Dermis blood vessel endothelial cell (primary cell): ENCODE measurements at places on chromosomes 16 and 17.

GRCh38 chr17:62627904-62628633, 599 bp downstream of the MRC2 start:
- peak; percentile 50 for DNase-seq

DNA sequence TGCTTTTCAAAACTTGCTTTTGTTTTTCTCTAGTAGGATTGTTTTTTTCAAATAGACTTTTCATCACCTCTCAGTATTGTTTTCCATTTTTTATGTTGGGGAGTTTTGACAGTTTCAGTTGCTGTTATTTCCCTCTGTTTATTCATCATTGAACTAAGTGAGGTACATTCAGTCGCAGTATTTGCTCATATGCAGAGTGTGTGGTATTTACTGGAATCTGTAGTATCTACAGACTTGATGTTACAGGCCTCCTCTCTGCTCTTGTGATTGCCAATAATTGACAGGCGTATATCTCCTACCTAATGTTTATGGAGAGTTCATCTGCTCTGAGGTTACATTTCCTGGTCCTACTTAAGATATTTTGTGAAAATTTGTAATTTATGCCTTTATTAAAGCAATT, 49.6 kb downstream of the COX10 start:
- no peak for DNase-seq

DNA sequence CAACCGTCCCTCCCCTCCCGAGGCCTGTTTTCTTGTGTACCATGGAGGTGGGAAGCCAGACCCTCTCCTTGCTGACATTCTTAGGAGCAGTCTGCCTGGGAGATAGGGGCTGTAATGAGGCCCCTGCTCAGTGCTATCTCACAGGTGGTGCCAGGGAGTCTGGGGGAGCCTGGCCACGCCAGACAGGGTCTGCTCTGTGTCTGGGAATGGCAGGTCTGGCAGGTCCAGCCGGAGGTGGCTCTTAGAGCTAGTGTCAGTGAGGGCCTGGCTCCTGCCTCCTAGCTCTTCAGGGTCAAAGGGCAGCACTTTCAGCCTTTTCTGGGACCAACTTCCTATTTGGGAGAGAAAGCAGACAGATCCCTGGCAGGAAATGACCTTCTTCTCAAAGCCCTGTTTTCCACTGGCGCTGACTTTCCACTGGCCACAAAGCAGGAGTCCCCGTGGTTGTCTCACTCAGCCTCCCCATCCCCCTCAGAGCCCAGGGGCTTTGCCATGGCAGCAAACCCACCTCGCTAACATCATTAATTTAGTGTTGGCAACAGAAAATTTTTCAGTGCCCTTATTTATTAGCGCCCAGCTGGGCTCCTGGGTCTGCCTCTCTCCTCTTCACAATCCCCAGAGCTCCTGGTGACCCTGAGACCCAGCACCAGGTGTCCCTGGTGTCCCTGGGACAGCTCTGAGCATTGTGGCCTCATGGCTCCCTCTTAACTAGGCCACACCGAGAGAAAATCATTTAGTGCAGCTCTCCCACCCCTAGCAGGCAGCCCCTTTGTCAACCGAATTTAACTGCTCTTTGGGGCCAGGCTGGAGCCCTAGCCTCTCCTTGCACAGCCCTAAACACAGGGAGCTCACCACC, 24.0 kb upstream of the DOK4 start:
- DNase-seq, result peak; percentile 24

GRCh38 chr16:11986521-11987057, 10.1 kb downstream of the SNX29 start:
- DNase-seq, result no peak

GRCh38 chr16:3576211-3576610, 992 bp downstream of the NLRC3 start:
- DNase-seq, result no peak

- DNase-seq, result peak; percentile 14
These were observed 1.7 kb upstream of the MRPL12 start for GRCh38 chr17:81701288-81702071.

DNA sequence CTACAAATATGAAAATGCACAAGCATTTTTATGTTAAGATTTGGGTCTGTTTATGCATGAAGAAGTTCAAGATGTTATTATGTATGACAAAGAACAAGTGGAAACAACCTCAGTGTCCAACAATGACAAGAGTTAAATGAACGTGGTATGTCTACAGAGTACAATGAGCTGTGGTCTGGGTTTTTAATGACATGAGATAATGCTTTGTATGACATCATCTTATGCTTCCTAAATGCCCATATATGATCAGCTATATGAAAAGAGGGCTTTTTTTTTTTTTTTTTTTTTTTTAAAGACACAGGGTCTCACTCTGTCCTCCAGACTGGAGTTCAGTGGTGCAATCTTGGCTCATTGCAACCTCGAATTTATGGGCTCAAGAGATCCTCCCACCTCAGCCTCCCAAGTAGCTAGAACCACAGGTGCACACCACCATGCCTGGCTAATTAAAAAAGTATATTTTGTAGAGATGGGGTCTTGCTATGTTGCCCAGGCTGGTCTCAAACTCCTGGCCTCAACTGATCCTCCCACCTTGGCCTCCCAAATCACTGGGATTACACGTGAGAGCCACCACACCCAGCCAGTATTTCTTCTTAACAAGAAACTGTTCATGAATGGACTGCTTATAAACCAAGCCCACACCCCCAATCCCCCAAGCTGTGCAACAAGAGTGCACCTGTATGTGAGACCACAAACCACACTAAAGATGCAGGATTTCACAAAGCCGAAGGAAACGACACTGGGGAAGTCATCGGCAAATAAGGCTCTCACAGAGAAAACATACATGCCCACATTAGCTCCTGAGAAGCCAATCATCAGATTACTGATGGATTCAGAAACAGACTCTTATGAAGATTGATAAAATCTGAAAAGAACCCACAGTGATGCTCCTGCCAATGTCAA, 114.5 kb downstream of the CPPED1 start:
- DNase-seq, result peak; percentile 29

DNA sequence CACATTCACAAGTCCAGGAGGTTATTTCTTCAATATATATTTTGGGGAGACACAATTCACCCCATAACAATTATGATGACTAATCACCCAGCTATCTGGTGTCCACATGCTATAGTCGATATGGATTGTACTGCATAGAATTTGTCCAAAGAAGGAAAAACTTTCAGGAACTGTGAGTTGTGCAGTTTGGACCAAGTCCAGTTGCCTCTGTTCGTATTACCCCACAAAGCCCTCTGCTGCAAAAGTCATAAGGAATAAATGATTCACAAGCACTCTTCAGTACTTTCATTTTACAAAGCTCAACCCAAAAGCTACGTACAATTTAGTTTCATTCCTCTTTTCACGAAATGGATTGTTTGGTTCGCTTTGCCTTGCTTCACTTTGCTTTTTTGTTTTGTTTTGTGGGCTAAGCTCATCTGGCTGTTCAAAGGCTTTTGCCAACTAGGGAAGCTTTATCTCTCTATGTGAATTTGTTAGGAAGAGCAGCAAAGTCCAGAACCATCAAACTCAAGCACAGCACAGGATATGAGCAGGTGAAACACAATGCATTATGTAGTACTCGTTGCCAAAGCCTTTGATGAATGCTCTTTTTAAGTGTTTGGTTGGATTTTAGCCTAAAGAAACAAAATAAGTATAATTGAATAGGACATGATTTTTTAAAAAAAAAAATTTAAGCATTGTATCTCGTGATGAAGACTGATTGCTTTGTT, 98.6 kb downstream of the ZNF18 start:
- peak; percentile 76 for DNase-seq

DNA sequence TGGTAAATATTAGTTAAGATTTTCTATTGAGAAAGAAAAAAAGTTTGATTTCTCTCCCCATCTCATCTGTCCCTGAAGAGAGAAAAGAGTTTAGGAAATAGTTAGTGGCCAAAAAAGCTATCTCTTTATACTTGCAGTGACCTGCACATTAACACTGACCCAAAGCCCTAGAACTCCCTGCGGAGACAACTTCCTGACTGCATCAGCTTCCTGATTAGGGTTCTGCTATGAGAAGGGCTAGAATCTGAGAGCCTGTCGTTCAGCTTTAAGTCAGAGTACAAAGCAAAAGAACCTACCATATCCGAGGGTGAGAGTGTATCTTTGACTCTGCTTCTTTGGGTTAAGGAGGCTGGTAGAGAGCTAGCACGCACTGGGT, 24.7 kb downstream of the LIMD2 start:
- peak; percentile 83 for DNase-seq

DNA sequence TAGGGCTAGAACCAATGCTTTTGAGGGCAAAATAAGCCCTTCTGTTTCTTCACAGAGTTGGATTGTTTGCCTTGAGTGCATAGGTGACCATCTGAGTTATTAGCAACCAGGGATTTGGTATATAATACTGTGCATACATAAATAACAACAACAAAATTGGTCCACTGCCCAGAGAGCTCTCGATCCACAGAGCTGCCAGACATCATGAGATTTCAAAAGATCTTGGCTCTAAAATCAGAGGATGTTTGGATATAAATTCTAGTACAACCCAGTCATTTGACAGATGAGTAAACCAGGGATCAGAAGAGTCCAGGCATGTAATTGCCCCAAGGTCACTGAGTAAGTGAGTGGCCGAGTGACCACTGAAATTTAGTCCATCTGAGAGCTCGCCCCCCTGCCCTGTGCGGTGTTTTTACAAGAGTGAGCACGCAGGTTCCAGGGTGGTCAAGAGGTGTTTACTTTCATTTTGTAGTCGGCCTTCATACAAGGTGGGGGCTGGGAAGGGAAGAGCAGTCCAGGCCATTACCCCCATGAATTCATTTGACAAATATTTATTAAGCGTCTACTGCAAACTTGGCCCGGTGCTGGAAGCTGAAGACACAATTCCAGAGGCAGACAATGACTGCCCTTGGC, 1.8 kb upstream of the MT2A start:
- no peak for DNase-seq

GRCh38 chr17:7294614-7295153, at the start of gene YBX2:
TSS of gene YBX2 (minus strand) at chr17:7294639. CDS start at chr17:7294500, 139 bp downstream.
- DNase-seq, result peak; percentile 35

DNA sequence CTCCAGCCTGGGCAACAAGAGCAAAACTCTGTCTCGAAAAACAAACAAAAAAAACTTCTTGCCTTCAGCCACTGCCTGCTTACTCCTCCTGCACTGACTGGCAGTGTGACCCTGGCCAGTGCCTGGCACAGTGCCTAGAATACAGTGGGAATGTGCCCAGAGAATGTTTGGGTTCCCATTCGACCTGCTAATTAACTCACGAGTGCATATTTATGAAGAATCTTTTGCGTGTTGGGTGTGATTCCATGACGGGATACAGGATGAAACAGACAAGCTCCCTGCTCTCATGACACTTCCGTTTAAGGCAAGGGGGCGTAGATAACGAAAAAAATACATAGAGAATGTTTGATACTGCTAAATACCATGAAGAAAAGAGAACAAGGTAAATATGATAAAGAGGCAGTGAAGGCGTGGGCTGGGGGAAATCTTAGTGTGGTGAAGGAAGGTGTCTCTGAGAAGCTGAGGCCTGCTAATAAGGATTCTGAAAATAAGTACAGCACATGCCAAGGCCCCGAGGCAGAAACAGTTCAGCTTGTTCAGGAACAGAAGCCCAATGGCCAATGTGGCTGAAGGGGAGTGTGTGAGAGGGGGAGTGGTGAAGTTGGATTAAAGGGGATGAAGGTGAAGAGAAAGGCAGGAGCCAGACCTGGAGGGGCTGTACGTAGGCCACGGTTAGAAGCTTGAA, 4.3 kb downstream of the ABI3 start:
- DNase-seq, result peak; percentile 78

DNA sequence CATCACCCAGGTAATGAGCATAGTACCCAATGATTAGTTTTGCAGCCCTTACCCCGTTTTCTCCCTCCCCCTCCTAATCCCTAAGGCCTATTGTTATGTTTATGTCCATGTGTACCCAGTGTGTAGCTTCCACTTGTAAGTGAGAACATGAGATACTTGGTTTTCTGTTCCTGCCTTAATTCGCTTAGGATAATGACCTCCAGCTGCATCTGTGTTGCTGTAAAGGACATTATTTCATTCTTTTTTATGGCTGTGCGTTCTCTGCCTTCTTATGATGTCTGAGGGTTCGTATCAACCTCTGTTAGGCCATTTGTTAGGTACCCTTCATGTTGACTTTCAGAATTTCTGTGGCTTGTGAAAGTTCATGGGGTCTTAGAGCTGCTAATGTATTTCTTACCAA, 31.0 kb downstream of the CTCF start:
- no peak for DNase-seq

- no peak for DNase-seq
These were observed 3.3 kb downstream of the ABI3 start for GRCh38 chr17:49213847-49214246.

GRCh38 chr16:24423312-24423711, 116.1 kb upstream of the RBBP6 start:
- DNase-seq, result no peak

- peak; percentile 78 for DNase-seq
These were observed 3.8 kb downstream of the PMP22 start for GRCh38 chr17:15261258-15261801.

- DNase-seq, result no peak
These were observed 2.0 kb downstream of the CORO7 start for GRCh38 chr16:4414187-4414917.

DNA sequence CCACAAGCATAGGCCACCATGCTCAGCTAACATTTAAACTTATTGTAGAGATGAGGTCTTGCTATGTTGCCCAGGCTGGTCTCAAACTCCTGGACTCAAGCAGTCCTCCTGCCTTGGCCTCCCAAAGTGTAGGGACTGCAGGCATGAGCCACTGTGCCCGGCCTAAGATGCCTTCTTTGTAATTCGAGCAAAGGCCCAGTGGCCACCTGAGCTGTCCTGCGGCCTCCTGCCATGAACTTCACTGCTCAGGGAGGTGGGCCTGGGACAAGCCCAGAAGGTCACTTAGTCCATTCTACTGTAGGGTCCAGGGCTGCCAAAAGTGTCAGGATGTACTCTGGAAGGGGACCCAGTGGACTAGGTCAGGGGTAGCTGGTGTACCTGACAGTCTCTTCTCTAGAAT, 30.5 kb downstream of the DHX38 start:
- DNase-seq, result no peak

GRCh38 chr16:67758006-67758405, 38.9 kb upstream of the GFOD2 start:
- DNase-seq, result no peak

- DNase-seq, result peak; percentile 25
These were observed 656 bp downstream of the VMO1 start for GRCh38 chr17:4785311-4786105.

DNA sequence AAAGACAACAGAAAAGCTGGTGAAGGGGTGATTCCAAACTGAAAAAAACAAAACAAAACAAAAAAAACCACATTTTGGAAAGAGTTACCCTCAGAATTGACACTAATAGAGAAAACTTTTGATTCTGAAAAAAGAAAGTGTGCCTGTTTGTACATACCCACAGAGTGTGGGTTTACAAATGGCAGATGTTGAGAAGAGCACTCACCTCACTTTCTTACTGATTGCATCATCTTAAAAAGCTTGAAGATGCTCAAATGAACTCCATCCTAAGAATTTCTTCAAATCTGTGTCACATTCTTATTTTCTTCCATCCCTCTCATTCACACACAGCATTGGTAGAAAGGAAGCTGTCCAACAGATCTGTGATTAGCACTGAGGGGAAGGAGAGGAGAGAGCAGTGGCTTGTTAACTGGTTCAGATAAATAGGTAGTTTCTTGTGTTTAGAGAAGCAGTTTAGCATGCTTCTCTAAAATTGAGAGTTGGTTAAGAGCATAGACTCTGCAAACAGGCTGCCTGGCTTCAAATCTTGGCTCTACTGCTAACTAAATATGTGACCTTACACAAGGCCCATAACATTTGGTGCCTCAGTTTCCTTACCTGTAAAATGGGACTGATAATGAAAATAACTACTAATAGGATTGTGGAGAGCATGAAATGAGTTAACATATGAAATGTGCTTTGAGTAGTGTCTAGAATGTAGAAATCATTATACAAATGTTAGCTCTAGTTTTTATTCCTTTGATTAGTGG, 6.9 kb downstream of the GNAO1 start:
- no peak for DNase-seq
